ENCODE measurements at places on chromosomes 4 and X. TPM values are rescaled to one million over a fixed set of nuclear protein-coding genes. Genes with fewer than 3 reads are reported as not detected.

DNA sequence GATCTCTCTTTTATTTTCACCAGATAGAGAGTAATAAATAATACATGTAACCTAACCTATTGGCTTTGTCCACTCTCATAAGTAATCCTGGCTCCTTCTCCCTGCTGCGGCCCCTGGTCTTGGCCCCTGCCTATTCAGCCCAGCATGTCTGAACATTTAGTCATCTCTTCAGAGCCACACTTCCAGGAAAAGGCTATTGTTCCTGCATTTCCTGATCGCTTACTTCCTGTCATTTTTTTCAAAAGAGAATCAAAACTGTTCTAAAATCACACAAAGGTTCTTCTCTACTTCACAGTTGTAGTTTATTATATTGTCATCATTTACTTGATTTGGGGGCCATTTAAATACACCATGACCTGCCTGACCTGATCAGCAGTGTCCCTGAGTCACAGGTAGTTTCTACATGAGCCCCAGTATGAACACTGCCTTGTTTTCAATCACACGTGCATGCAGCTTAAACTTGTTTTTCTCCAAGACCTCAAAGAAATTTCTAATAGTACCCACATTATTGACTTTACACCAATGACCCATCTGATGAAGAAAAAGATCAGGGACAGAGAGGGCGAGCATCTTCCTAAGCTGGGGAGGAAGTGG is 47.4 kb upstream of the KDR start:
- no peak for DNase-seq
- peaks cover 3% of the 10 kb centered on the region for H3K36me3 ChIP-seq
- H3K4me3 ChIP-seq: no peak overlapping the region
- peaks cover 20% of the 10 kb centered on the region for H3K4me1 ChIP-seq
- no peak overlapping the region for H3K27ac ChIP-seq

DNA sequence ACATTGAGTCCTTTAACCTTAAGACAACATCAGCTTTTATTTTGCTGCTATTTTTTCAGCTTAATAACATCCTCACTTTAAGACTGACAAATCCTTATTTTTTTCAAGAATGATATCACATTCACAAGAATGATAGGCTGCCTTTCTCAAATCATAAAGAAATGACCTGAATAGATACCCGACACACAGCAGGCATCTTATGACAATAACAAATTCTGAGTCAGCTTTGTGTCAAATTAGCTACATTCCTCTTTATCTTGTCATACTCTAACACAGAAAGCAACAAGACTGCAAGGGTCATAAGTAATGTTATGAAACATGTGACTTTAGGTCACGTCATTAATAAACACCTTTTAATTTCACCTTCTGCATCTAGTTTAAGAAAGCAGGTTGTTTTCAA is 2387.6 kb downstream of the PCDH7 start:
- DNase-seq: no peak
- H3K4me3 ChIP-seq: no peak overlapping the region
- no peaks in the 10 kb centered on the region for H3K27me3 ChIP-seq
- H3K27ac ChIP-seq: no peak overlapping the region
- H3K4me1 ChIP-seq: peaks cover 11% of the 10 kb centered on the region
- H3K36me3 ChIP-seq: peaks cover 2% of the 10 kb centered on the region

GRCh38 chr4:110396963-110397362 is 79.0 kb upstream of the ENPEP start:
- no peak overlapping the region for H3K27ac ChIP-seq
- peaks cover 16% of the 10 kb centered on the region for H3K27me3 ChIP-seq
- H3K36me3 ChIP-seq: peaks cover 1% of the 10 kb centered on the region
- H3K4me1 ChIP-seq: no peaks in the 10 kb centered on the region

GRCh38 chr4:137524725-137525369 is 7.4 kb downstream of the PCDH18 start:
- peak overlapping the region; percentile 14 for H3K4me3 ChIP-seq
- peaks cover 46% of the 10 kb centered on the region for H3K36me3 ChIP-seq
- no peak for DNase-seq
- peak overlapping the region; percentile 73 for H3K27ac ChIP-seq

GRCh38 chrX:46247456-46247855 is 297.8 kb downstream of the ZNF674 start:
- no peaks in the 10 kb centered on the region for H3K27me3 ChIP-seq
- no peak for DNase-seq
- no peak overlapping the region for H3K27ac ChIP-seq
- H3K4me3 ChIP-seq: no peak overlapping the region
- no peaks in the 10 kb centered on the region for H3K36me3 ChIP-seq
- H3K4me1 ChIP-seq: peaks cover 38% of the 10 kb centered on the region

GRCh38 chr4:6375620-6376295 is 96.7 kb downstream of the PPP2R2C start:
- no peaks in the 10 kb centered on the region for H3K4me1 ChIP-seq
- no peaks in the 10 kb centered on the region for H3K36me3 ChIP-seq
- H3K4me3 ChIP-seq: no peak overlapping the region
- no peak overlapping the region for H3K27ac ChIP-seq
- H3K27me3 ChIP-seq: peaks cover 24% of the 10 kb centered on the region
- peak; percentile 29 for DNase-seq

DNA sequence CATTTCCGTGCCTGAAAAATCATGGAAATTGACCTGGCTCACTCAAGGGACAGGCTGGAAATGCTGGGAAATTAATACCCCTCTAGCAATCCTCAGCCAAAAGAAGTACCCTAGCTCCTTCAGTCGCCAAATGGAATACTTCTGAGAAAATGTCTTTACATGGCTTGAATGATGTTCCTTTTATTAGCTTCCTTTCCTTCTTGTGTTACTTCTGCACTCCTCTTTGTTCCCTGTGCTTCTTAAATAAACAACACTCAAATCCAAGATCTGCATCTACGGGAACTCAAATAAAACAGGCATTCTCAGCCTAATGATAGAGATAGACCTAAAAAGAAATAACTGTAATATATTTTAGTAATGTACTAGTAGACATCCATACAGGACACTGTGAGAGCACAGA is 36.1 kb downstream of the SPARCL1 start:
- H3K27ac ChIP-seq: no peak overlapping the region
- peaks cover 11% of the 10 kb centered on the region for H3K4me1 ChIP-seq
- H3K4me3 ChIP-seq: no peak overlapping the region
- H3K36me3 ChIP-seq: peaks cover 10% of the 10 kb centered on the region
- H3K27me3 ChIP-seq: no peaks in the 10 kb centered on the region

- DNase-seq: no peak
- H3K27ac ChIP-seq: no peak overlapping the region
- no peaks in the 10 kb centered on the region for H3K27me3 ChIP-seq
- H3K4me3 ChIP-seq: no peak overlapping the region
- peaks cover 7% of the 10 kb centered on the region for H3K4me1 ChIP-seq
- no peaks in the 10 kb centered on the region for H3K36me3 ChIP-seq
These were observed 136.0 kb downstream of the UGT8 start for GRCh38 chr4:114734594-114734993.

- H3K27ac ChIP-seq: no peak overlapping the region
- no peak overlapping the region for H3K4me3 ChIP-seq
- H3K36me3 ChIP-seq: no peaks in the 10 kb centered on the region
- H3K27me3 ChIP-seq: peaks cover 3% of the 10 kb centered on the region
- no peak for DNase-seq
- H3K4me1 ChIP-seq: no peaks in the 10 kb centered on the region
These were observed 626.5 kb upstream of the CPEB2 start for GRCh38 chr4:14375816-14376215.

GRCh38 chr4:4349867-4350266 is 37.0 kb upstream of the NSG1 start:
- no peaks in the 10 kb centered on the region for H3K36me3 ChIP-seq
- H3K27me3 ChIP-seq: peaks cover 25% of the 10 kb centered on the region
- no peak for DNase-seq
- no peaks in the 10 kb centered on the region for H3K4me1 ChIP-seq

GRCh38 chrX:55290963-55291362 is 26.2 kb upstream of the PAGE3 start:
- H3K27me3 ChIP-seq: no peaks in the 10 kb centered on the region
- H3K4me1 ChIP-seq: no peaks in the 10 kb centered on the region
- H3K36me3 ChIP-seq: no peaks in the 10 kb centered on the region
- DNase-seq: no peak
- no peak overlapping the region for H3K4me3 ChIP-seq

GRCh38 chrX:109839694-109840567 is 106.9 kb upstream of the ACSL4 start:
- H3K4me3 ChIP-seq: no peak overlapping the region
- H3K36me3 ChIP-seq: no peaks in the 10 kb centered on the region
- DNase-seq: no peak
- H3K4me1 ChIP-seq: peaks cover 11% of the 10 kb centered on the region

GRCh38 chr4:136277741-136278140 is 1254.6 kb downstream of the PCDH18 start:
- no peaks in the 10 kb centered on the region for H3K27me3 ChIP-seq
- H3K36me3 ChIP-seq: no peaks in the 10 kb centered on the region
- DNase-seq: no peak

GRCh38 chr4:188783175-188783574 is 643.9 kb downstream of the TRIML1 start:
- H3K4me1 ChIP-seq: peaks cover 35% of the 10 kb centered on the region
- H3K27ac ChIP-seq: no peak overlapping the region
- H3K36me3 ChIP-seq: no peaks in the 10 kb centered on the region
- no peaks in the 10 kb centered on the region for H3K27me3 ChIP-seq
- no peak overlapping the region for H3K4me3 ChIP-seq

- H3K27ac ChIP-seq: no peak overlapping the region
- no peak overlapping the region for H3K4me3 ChIP-seq
- H3K36me3 ChIP-seq: no peaks in the 10 kb centered on the region
- H3K27me3 ChIP-seq: no peaks in the 10 kb centered on the region
- DNase-seq: no peak
These were observed 83.2 kb upstream of the USP9X start for GRCh38 chrX:41002026-41002425.

- no peak for DNase-seq
- H3K4me3 ChIP-seq: no peak overlapping the region
- no peaks in the 10 kb centered on the region for H3K27me3 ChIP-seq
- peaks cover 74% of the 10 kb centered on the region for H3K4me1 ChIP-seq
These were observed 24.0 kb downstream of the SMIM14 start for GRCh38 chr4:39614487-39615162.

GRCh38 chrX:80004458-80004857 is 10.1 kb upstream of the TBX22 start:
- no peak overlapping the region for H3K4me3 ChIP-seq
- DNase-seq: no peak
- H3K36me3 ChIP-seq: no peaks in the 10 kb centered on the region

DNA sequence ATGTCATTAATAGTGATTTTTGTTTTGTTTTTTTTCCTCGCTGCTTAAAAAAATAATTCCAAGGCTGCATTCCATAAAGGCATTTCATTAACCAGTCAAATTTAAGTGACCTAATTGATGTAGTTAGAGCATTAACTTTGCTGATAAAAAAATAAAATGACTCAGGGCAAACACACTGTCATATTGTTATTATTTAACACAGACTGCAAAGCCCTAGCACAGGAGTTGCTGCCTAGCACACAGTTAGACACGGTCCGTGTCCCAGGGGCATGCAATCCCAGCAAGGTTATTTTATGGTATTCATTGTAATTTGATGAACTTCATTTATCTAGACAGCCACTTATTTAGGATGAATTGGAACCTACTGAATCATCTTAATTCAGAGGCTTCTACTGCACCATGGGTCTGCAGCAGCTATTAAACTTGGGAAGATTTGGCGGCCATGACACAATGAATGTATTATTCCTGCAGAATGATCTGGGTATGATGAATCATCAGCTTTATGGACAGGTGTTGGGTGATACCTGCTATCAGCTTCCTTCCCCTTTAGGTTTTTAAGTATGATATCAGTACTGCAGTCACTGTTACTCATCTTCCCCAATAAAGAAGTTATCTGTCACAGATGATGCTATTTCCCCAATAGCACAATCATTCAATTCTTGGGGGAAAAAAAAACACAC is 182.7 kb downstream of the PPARGC1A start:
- H3K4me3 ChIP-seq: no peak overlapping the region
- no peak overlapping the region for H3K27ac ChIP-seq
- peaks cover 10% of the 10 kb centered on the region for H3K4me1 ChIP-seq

- no peak for DNase-seq
- no peaks in the 10 kb centered on the region for H3K4me1 ChIP-seq
- H3K4me3 ChIP-seq: no peak overlapping the region
- H3K27ac ChIP-seq: no peak overlapping the region
- H3K36me3 ChIP-seq: no peaks in the 10 kb centered on the region
These were observed 418.2 kb downstream of the STIM2 start for GRCh38 chr4:27278615-27279375.

GRCh38 chr4:128722911-128723310 is 86.6 kb upstream of the JADE1 start:
- H3K27me3 ChIP-seq: no peaks in the 10 kb centered on the region
- no peak overlapping the region for H3K4me3 ChIP-seq
- no peak for DNase-seq
- H3K27ac ChIP-seq: no peak overlapping the region

- no peaks in the 10 kb centered on the region for H3K27me3 ChIP-seq
- no peak for DNase-seq
- no peak overlapping the region for H3K4me3 ChIP-seq
- peaks cover 16% of the 10 kb centered on the region for H3K4me1 ChIP-seq
These were observed 4.9 kb downstream of the HUWE1 start for GRCh38 chrX:53681661-53682060.

- H3K27ac ChIP-seq: no peak overlapping the region
- no peak overlapping the region for H3K4me3 ChIP-seq
These were observed 534.2 kb downstream of the INPP4B start for GRCh38 chr4:142311916-142312315.

DNA sequence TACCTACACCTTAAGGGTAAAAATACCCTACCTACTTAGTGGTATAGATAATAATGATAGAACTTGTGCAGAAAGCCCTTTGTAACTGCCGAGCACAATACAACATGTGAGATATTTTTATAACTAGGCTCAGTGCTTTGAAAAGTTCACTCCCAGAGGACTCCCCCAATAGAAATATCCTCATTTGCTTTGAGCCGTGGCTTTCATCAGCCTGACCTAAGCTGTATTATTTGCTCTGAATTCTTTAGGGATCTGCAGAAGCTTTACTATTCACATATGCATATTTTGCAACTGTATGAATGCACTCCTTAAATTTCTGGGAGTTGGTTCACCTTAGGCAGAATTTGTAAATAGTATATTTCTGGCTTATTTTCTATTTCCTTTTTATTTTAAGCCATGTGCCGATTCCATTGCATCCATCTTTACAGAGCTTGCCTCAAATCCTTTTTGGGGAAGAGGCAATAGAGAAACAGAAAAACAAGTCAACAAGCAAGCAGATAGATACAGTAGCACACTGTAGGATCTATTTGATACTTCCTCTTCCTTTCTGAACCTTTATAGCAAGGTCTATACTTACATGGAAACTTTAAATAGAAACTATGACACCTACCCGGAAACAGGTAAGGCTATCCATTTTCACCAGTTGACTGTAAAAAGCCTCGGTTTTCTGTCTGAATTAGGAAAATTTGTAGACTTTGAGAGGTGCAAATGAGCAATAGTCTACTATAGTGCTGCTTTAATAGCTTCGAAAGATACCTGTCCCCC is 242.5 kb upstream of the VCX3A start:
- H3K27ac ChIP-seq: no peak overlapping the region
- DNase-seq: no peak
- no peaks in the 10 kb centered on the region for H3K36me3 ChIP-seq
- H3K4me1 ChIP-seq: peaks cover 14% of the 10 kb centered on the region
- no peak overlapping the region for H3K4me3 ChIP-seq

The FGF2 gene
- total RNA-seq: 26.2 TPM

The DMP1 gene
- not detected for total RNA-seq

The SYP gene
- 1.4 TPM for total RNA-seq

The SLC6A8 gene
- total RNA-seq: 71.1 TPM

The FIP1L1 gene
- 46.0 TPM for total RNA-seq

The USP17L15 gene
- total RNA-seq: not detected

The AREG gene
- not detected for total RNA-seq

The MSX1 gene
- 4.8 TPM for total RNA-seq

The DCAF4L1 gene
- total RNA-seq: 0.24 TPM

The PCDH18 gene
- 33.3 TPM for total RNA-seq
